Breast epithelium (tissue), 4 donors: ENCODE measurements at places on chromosomes 6 and 20.

DNA sequence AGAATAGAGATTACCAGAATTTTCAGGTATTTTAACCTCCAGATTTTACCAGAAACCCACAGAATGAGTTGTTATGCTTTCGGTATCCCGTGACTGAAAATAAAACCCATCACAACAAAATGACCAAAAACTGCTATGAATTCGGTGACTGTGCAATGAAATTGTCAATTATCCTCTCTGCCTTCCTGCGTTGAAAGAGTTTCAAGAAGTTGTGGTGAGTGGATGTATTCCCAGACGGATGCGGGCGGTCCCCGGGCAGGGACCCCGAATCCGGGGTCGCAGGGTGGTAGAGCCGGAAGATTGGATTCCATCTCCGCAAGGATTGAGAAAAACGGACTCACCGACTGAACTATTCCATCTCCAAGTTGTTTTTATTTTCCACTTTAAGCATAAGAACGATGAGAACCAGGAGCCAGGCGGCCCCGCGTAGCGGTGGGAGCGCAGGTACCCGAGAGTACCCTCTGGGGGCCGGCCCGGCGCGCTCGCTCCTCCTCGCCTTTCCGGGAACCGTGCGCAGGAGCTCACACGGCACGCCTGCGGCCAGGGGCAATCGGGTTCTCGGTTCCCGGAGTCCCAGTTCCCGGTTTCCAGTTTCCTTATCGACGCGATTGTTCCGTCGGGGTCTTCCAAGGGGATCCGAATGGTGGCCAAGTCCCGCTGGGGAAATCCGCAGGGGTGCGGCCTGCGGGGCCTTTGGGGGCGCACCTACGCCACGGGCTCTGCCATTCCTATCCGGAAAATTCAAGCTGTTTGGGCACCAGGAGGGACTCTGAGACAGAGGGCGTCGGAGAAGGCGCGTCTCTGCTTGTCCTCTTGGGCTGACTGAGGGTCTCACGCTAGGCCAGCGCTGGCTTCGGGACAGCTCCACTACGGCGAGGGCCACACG is 104.9 kb upstream of the PRDM1 start:
- peaks cover 7% of the 10 kb centered on the region for H3K27me3 ChIP-seq
- H3K4me3 ChIP-seq: peak overlapping the region; percentile 52
- no peak for DNase-seq
- no peaks in the 10 kb centered on the region for H3K36me3 ChIP-seq
- no peaks in the 10 kb centered on the region for H3K4me1 ChIP-seq

DNA sequence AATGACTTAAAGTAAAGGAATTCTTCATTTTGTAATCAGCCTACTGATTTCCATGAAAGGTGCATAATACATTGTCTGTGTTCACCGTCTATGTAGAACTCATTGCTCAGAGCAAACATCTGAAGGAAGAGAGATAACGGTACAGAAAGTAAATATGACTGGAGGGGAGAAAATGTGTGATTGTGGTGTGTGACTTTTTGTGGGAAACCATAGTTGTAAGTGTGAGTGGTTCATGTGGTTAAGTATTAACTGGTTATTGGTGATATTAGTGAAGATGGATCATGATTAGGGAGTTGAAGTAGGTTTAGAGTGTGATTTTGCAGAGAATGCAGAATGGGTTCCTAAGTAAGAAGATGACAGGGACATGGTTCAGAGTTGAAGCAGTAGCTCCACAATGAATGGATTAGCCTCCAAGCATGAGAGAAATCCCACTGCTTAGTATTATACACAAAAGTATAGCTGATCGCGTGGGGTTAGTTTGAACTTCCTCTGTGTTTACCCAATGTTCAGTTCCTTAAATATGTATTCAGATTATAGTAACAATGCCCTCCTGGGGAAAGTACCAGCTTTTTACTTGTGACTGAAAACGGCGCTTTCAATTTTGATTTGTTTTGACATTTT is 368.9 kb downstream of the UTRN start:
- H3K4me1 ChIP-seq: no peaks in the 10 kb centered on the region
- no peak overlapping the region for H3K27ac ChIP-seq
- no peak for DNase-seq

- no peaks in the 10 kb centered on the region for H3K4me1 ChIP-seq
- no peak overlapping the region for H3K27ac ChIP-seq
- H3K4me3 ChIP-seq: no peak overlapping the region
- no peak for DNase-seq
Observed at GRCh38 chr6:73803562-73804241, 107.7 kb downstream of the CD109 start.

GRCh38 chr6:144931172-144932035 is 646.3 kb downstream of the UTRN start:
- H3K27me3 ChIP-seq: no peaks in the 10 kb centered on the region
- H3K36me3 ChIP-seq: no peaks in the 10 kb centered on the region
- no peak overlapping the region for H3K27ac ChIP-seq
- no peaks in the 10 kb centered on the region for H3K4me1 ChIP-seq
- H3K4me3 ChIP-seq: no peak overlapping the region

DNA sequence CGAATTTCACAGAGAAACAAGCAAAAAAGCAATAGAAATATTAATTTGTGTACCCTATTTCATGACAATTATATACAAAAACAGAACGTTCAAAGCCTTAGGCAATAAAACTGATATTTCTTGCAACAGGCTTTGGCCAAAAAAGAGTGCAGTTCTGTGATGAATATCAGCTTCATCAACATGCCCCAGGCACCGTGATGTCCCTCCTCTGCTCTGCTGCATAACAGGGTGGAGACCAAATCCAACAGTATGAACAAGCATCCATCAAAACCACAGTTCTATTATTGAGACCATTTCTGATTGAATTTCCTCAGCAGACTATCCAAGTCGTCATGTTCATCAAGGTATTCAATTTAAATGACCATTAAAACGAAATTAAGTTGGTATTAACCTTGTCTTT is 722.6 kb upstream of the NRSN1 start:
- no peak overlapping the region for H3K4me3 ChIP-seq
- H3K4me1 ChIP-seq: no peaks in the 10 kb centered on the region
- H3K27ac ChIP-seq: no peak overlapping the region
- DNase-seq: no peak
- H3K36me3 ChIP-seq: no peaks in the 10 kb centered on the region

DNA sequence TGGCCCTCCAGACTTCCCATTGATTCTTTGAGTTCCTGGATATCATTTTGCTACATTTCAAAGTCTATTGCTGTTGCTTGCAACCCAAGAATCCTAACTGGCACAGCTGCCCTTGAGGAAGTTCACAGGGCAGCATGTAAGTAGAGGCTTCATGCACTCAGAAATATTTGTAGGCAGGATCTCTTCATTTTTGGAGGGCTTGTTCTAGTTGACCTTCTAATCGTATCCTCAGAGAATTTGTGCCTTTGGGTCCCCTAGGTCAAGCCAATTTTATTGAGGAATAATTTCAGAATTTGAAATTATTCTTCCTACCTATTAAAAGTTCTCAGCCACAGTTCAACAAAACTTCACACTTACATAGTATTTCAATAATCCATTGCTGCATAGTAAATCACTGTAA is 5.6 kb upstream of the NCOA3 start:
- H3K27me3 ChIP-seq: no peaks in the 10 kb centered on the region
- no peaks in the 10 kb centered on the region for H3K36me3 ChIP-seq
- H3K4me1 ChIP-seq: no peaks in the 10 kb centered on the region
- no peak for DNase-seq

DNA sequence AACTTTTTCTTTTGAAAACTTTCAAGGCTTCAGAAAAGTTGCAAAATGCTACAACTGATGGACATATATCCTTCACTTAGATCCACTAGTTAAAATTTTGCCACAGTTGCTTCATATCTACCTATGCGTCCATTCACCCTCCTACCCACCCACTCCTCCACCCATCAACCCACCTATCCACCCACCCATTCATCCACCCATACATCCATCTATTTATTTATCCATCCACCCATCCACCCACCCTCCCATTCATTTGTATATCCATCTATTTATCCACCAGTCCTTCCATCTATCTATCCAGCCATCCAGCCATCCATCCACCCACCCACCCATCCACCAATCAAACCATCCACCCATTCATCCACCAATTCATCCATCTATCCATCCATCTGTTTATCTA is 13.6 kb downstream of the BPIFB4 start:
- no peaks in the 10 kb centered on the region for H3K27me3 ChIP-seq
- no peak overlapping the region for H3K27ac ChIP-seq
- no peaks in the 10 kb centered on the region for H3K4me1 ChIP-seq
- DNase-seq: no peak
- H3K4me3 ChIP-seq: no peak overlapping the region

DNA sequence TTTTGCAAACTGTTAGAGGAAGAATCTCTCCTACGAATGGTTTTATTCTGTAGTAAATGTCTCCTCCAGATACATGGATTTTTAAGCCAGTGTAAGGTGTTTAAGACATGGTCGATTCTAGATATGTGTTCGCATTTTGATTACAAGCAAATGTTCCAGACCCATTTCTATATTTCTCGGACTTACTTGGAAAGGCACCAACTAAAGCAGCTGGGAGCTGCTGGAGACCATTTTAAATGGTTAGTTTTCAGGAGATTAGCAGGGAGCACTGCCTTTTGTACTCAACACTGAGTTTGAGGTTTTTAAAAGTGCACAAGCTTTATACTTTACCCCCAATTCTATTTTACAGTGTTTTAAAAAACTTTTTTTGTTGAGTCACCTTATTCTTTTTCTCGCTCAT is 857.0 kb downstream of the KIF16B start:
- no peak overlapping the region for H3K27ac ChIP-seq
- H3K4me3 ChIP-seq: no peak overlapping the region
- H3K4me1 ChIP-seq: no peaks in the 10 kb centered on the region
- DNase-seq: no peak
- no peaks in the 10 kb centered on the region for H3K27me3 ChIP-seq

DNA sequence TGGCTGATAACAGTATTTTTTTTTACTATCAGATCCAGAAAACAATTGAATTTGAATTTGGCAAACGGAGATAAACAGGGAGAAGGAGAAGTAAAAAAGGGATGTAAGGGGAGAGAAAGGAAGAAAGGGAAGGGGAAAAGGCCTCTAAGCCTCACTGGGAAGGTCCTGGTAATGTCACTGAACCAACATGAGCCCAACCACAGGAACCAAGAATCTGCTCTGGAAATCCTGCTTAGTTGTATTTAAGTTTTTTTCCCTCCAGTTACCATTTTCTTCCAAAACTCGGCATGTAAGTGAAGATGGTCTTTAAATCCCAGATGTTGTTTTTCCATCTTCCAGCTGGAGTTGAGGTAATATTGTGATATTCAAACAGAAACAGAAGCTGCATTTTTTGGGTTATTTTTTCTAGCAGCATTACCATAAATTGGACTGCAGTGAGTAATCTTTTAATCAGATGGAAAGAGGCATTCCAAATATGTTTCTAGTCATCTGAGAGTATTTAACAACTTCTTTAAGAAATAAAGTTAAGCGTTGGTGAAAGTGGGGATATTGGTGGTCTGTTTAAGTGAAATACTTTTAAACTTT is 91.1 kb downstream of the TXNDC5 start:
- H3K4me3 ChIP-seq: no peak overlapping the region
- no peaks in the 10 kb centered on the region for H3K27me3 ChIP-seq
- H3K27ac ChIP-seq: no peak overlapping the region
- DNase-seq: no peak
- H3K4me1 ChIP-seq: no peaks in the 10 kb centered on the region

GRCh38 chr20:34965051-34965450 is 9.4 kb downstream of the MYH7B start:
- no peaks in the 10 kb centered on the region for H3K36me3 ChIP-seq
- H3K4me3 ChIP-seq: no peak overlapping the region
- no peaks in the 10 kb centered on the region for H3K4me1 ChIP-seq
- no peak overlapping the region for H3K27ac ChIP-seq
- no peak for DNase-seq

DNA sequence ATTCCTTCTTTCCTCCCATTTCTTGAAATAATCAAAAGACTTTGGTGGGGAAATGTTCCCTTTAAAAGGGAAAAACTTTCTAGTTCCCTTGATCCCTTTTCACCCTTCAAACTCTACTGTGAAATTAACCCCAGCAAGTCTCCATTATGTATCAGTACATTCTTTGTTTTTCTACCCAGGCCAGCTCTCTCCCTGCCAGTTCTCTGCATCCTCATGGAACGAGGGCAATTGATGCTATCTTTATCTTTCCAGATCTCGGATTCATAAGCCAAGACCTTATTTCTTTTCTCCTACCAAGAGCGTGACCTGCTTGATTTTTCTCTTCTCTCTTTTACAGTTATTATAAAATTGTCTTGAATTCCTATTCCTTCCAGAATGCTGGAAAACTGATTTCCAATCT is 75.8 kb downstream of the ADGRB3 start:
- DNase-seq: no peak
- H3K4me3 ChIP-seq: no peak overlapping the region
- H3K27me3 ChIP-seq: no peaks in the 10 kb centered on the region
- no peaks in the 10 kb centered on the region for H3K36me3 ChIP-seq
- no peaks in the 10 kb centered on the region for H3K4me1 ChIP-seq

DNA sequence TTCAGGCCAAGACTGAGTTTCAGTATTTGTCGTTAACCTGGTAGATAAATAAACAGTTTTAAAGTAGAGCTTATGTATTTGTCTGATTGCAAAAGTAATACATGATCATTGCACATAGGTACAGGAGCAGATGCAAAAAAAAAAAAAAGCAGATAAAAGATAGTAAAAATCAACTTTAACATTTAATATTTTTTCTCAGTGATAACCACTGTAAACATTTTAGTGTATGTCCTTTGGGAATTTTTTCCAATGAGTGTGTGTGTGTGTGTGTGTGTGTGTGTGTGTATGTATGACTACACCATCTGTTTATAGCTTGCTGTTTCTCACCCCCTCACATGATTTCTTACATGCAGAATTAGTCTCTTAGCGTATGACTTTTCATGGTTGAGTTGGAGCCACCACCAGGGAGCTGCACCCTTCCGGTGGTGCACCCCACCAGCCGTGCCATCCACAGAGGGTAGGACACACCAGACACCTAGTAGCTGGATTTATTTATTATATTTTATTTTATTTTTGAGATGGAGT is 26.3 kb downstream of the WRNIP1 start:
- H3K4me3 ChIP-seq: no peak overlapping the region
- H3K36me3 ChIP-seq: no peaks in the 10 kb centered on the region
- no peak overlapping the region for H3K27ac ChIP-seq
- H3K27me3 ChIP-seq: no peaks in the 10 kb centered on the region
- no peak for DNase-seq

DNA sequence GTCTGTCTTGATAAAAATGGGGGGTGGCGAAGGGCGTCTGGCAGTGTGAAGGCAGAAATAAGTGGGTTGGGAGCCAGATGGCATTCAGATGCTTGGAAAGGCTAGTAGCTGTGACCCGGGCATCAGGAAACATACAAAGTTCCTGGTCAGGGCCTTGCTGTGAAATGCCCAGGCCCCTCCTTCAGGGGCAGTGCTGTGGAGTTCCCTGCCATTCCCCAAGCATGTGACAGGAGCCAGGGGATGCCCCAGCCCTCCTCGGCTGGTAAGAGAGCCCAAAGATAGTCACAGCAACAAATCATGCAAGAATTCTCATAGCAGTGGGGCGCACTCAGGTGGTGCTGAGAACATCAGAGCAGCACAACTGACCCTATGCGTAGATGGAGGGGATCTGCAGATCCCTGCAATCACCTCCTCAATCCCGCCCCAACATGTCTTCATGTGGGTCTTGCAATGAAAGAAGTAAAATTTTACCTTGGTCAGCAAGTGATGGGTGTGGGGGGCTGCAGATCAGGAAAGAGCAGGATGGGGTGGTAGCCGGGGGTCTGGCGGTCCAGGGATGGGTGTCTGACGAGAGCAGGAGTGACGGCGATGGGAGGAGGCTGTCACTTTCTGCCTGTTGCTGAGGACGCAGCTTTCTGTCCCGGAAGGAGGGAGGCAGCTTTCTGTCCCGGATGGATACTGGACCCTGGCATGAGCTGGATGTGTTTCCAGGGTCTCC is 39.5 kb downstream of the SLC22A1 start:
- no peak overlapping the region for H3K4me3 ChIP-seq
- no peaks in the 10 kb centered on the region for H3K27me3 ChIP-seq
- H3K27ac ChIP-seq: no peak overlapping the region
- no peak for DNase-seq
- H3K4me1 ChIP-seq: no peaks in the 10 kb centered on the region
